ENCODE measurements at places on chromosomes 11 and 22. TPM values are rescaled to one million over a fixed set of nuclear protein-coding genes. Genes with fewer than 3 reads are reported as not detected.
A peak's percentile ranks its signal among the peaks of the same experiment; 100 is the strongest.

IRF7 gene
- polyA plus RNA-seq, result 170 TPM

SAA2 gene
- not detected for polyA plus RNA-seq

SYT13 gene
- not detected for polyA plus RNA-seq

ISX gene
- not detected for polyA plus RNA-seq

GRCh38 chr11:67410369-67410831 lies 5.1 kb upstream of the CARNS1 start:
- no peak for DNase-seq

DNA sequence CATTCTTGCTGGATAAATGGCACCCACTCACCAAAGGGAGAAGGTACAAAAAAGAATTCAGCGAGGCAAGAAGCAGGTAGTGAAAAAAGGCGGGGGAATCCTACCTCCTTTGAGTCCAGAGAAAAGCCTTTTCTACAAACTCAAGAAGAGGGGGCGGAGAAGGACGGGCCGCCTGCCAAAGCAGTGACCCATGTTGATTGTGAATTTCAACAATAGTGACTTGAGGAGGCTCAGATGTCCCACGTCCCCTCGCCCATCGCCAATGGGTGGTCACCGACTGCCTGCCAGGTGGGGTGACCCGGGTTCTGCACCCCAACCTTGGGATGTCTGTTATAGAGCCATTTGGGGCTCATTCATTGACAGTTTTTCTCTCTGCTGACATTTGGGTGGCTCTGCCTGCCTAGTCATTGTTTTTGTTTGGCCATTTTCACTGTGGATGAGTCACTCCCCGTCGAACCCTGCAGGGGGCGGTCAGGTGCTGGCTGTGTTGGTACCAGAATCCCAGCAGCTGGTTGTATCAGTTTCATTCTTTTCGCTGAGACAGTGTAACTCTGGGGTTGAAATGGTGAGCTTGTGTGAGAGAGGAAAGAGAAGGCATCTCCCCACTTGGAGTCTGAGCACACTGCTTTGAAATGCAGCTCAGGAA lies 163.4 kb upstream of the NCAM1 start:
- no peak for DNase-seq

GRCh38 chr22:42300259-42301076 lies 30.0 kb upstream of the TCF20 start:
- peak; percentile 79 for DNase-seq

- DNase-seq, result no peak
Observed at GRCh38 chr11:100816823-100817222, 129.7 kb downstream of the ARHGAP42 start.

DNA sequence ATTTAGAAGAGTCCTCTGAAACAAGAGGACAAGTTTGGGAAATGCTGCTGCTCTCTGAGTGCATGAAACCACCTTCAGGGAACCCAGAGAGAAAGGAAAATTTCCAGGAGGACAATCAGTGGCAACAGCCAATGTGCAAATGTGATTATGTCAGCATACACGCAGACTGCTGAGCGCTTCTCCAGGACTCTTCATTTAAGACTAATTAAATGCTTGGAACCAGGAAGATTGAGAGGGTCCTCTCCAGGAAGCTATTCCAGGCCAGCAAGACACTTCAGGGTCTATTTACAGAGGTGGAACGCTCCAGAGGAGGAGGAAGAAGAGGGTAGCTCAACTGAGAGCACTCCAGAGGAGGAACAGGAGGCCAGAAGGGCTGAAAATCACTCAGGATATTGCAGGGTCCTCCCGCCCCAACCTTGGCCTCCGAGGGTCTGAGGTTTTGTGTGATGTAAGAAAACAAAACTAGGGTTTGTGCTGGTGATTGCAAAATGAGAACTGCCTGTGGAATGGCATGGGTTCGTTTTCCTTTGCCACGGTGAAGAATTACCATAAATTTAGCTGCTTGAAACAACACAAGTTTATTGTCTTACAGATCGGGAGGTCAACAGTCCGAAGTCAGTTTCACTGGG lies 14.1 kb upstream of the HTR3A start:
- no peak for DNase-seq

GRCh38 chr22:17241576-17242330 lies 22.5 kb upstream of the ADA2 start:
- no peak for DNase-seq

DNA sequence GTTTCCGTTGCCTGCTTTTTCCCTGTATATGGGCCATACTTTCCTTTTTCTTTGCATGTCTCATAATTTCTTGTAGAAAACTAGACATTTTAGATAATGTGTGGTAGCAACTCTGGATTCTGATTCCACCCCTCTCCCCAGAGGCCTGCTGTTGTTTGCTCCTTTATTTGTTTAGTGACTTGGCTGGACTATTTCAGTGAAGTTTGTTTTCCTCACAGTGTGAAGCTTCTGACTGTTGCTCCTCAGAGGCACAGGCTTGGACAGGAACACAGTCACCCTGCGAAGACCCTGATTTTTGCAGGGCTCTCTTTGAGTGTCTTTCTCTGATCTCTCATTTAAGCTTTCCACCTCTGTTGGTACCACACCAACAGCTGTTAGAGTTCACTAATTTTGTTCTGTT lies 72.5 kb downstream of the SWAP70 start:
- DNase-seq, result no peak

DNA sequence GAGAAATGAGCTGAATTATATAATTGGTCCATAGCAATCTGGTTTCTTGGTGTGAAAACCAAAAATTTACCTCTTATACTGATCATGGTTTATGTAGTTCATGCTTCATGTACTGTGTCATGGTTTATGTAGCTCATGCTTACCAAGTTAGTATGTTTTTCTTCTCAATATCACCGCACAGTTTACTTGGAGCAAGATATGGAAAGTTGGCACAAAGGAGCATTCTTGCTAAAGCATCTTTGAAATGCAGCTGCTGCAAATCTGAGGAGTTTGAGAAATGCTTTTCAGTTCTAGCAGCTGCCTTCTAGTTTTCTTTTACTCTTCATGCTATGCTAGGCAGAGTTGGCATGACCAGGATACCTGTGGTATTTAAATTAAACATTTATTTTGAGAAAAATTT lies 4.5 kb downstream of the OR10G7 start:
- DNase-seq, result no peak

DNA sequence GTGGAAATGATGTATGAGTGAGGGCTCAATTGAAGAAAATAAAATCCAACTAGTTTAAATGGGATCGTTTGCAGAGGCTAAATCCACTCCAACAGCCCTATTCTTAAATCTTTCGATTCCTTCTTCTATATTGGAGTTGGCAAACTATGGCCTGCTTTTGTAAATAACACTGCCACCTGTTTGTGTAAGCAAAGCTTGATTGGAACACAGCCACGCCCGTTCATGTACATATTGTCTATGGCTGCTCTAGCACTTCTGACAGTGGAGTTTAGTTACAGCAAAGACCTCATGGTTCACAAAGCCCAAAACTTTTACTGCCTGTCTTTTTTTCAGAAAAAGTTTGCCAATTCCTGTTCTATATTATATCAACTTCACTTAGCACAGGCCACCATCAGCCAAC lies 40.6 kb upstream of the RCN1 start:
- no peak for DNase-seq

- no peak for DNase-seq
Observed at GRCh38 chr11:32847511-32847910, 17.8 kb downstream of the PRRG4 start.

GRCh38 chr11:64241491-64242374 lies 838 bp downstream of the FKBP2 start:
- no peak for DNase-seq

- DNase-seq, result peak; percentile 67
Observed at GRCh38 chr11:10762185-10762584, 11.1 kb downstream of the CTR9 start.

GRCh38 chr11:21561581-21561980 lies 631.3 kb upstream of the ANO5 start:
- no peak for DNase-seq

DNA sequence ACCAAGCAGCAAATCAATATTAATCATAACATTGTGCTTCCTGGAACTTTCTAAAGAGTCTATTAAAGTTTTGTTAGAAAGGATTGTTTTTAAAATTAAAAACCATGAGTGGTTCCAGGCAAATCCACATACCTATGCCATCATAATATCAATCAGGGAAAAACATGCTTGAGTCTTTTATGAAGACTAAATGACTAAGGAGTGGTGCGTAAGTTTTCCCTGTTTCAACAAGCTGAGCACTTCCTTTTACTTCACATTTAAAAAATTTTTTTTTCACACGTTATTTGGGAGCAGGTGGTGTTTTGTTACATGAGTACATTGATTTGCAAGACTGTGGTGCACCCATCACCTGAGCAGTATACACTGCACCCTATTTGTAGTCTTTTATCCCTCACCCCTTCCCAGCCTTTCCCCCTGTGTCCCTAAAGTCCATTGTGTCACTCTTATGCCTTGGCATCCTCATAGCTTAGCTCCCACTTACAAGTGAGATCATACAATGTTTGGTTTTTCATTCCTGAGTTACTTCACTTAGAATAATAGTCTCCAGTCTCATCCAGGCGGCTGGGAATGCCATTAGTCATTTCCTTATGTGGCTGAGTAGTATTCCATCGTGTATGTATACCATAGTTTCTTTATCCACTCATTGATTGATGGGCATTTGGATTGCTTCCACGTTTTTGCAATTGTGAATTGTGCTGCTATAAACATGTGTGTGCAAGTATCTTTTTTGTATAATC lies 1190.3 kb upstream of the RAG2 start:
- no peak for DNase-seq

DNA sequence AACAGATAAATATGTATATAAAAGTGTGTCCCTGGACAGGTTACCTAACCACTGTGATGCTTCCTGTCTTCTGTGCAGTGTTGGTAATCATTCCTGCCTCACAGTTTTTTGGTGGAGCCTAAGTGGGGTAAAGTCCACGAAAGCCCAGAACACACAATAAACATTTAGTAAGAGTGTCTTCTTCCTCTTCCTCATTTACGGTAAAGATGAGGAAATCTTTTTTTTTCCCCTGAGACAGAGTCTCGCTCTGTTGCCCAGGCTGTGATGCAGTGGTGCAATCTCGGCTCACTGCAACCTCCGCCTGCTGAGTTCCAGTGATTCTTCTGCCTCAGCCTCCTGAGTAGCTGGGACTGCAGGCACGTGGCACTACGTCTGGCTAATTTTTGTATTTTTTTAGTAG lies 117.1 kb downstream of the LDLRAD3 start:
- DNase-seq, result no peak

GRCh38 chr11:92071660-92072059 lies 153.0 kb upstream of the FAT3 start:
- no peak for DNase-seq

DNA sequence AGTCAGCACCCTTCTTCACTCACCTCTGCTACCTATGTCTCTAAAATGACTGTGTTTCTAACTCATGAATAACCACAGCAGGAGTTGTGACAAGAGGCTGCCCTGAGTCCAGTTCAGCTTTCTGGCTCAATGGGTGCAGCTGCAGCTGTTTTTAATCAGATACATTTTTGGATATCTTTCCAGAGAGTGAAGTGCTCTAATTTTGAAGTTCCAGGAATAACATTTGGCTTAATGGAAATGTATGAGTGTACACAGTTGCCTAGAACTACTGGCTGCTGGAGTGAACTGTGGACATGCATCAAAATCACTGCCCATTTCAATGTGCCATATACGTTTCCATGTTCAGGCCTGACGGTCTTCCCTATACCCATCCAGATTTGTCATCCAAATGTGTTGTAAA lies 769.5 kb upstream of the ANO3 start:
- DNase-seq, result no peak

GRCh38 chr11:26878959-26879581 lies 114.8 kb upstream of the FIBIN start:
- no peak for DNase-seq

- DNase-seq, result no peak
Observed at GRCh38 chr11:70059971-70060370, 18.1 kb upstream of the ANO1 start.

- no peak for DNase-seq
Observed at GRCh38 chr11:7903940-7904339, 27.1 kb downstream of the OR10A6 start.

DNA sequence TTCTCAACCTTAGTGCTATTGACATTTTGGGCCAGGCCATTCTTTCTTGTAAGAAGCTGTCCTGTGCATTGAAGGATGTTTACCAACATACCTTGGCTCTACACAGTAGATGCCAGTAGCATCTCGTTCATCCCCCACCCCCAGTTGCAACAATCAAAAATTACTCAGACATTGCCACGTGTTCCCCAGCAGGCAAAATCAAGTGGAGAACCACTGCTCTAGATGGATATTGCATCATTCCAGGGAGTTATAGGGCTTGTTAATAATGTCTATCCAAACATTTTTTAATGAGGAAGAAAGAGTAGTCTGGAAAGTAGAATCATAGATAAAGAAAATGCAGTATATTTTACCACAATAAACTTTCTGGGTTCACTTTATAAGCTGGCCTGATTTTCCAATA lies 64.1 kb downstream of the PRMT3 start:
- DNase-seq, result no peak

GRCh38 chr22:45246060-45246985 lies 5.6 kb upstream of the KIAA0930 start:
- no peak for DNase-seq
